ENCODE measurements at places on chromosomes 11 and 22. TPM values are rescaled to one million over a fixed set of nuclear protein-coding genes. Genes with fewer than 3 reads are reported as not detected.

Gene SERPIND1
- not detected for total RNA-seq

Gene ZP1
- not detected for total RNA-seq

Gene CECR2
- total RNA-seq, result 0.05 TPM

Gene LRRC74B
- not detected for total RNA-seq

Gene DGAT2
- total RNA-seq, result 2.1 TPM

Gene LSP1
- 3.2 TPM for total RNA-seq

Gene SDHAF2
- 44.8 TPM for total RNA-seq

Gene SLC17A6
- not detected for total RNA-seq

Gene PATE2
- total RNA-seq, result not detected

Gene ZC3H12C
- total RNA-seq, result 6.0 TPM

All from A549 treated with GW870086 at 1 μM for 4 hours (cell line).